AG09309 (cell line): ENCODE measurements at places on chromosomes 4 and X.
A peak's percentile ranks its signal among the peaks of the same experiment; 100 is the strongest.

DNA sequence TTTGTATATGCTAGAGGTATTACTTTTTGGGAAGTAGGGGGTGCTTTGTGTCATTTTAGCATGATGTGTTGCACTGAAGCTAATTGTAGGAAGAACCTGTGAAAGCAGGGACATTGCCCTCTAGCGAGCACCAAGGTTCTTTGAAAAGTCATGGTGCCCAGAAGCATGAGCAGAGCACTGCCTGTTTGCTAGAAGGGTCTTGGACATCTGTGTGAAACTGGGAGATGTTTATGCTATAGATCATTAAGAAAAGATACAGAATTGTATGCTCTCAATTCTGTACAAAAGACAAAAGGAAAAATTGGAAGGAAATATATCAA, 14.7 kb downstream of the GRPR start:
- DNase-seq, result no peak

GRCh38 chr4:79023799-79024770, 84.8 kb upstream of the PAQR3 start:
- no peak for DNase-seq

GRCh38 chr4:17276776-17277175, 235.1 kb downstream of the QDPR start:
- peak; percentile 16 for DNase-seq

GRCh38 chr4:8589823-8590545, 2.6 kb upstream of the CPZ start:
- peak; percentile 63 for DNase-seq

- DNase-seq, result no peak
These were observed 56.1 kb downstream of the ATXN3L start for GRCh38 chrX:13263560-13264251.

DNA sequence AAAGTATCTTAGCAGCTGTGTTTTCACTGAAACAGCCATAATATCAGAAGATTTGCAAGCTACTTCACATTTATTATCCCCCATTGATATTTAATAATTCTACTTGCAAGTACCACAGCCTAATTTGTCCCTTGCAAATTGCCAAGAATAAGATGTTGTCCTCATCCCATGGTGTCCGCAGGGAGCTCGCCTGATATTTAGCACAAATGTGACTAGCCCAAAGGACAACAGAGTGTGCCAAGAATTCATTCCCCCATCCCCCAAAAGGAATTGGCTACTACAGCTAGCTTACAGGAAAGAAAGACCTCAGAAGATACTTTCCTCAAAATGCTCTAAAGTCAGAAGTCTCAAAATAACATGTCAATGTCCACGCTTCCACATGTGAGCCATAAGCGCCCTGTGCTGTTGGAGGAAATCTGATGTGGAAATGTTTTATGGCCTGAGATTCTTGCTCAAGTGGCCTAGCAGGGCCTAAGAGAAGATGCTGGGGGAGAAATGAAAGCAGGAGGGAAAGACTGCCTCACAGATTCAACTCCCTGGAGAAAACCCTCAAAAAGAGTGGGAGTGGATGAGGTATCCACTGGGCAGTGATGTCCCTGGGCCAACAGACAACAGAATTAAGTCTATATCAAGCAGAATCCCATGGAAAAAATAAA, 111.4 kb downstream of the SH3KBP1 start:
- DNase-seq, result no peak

DNA sequence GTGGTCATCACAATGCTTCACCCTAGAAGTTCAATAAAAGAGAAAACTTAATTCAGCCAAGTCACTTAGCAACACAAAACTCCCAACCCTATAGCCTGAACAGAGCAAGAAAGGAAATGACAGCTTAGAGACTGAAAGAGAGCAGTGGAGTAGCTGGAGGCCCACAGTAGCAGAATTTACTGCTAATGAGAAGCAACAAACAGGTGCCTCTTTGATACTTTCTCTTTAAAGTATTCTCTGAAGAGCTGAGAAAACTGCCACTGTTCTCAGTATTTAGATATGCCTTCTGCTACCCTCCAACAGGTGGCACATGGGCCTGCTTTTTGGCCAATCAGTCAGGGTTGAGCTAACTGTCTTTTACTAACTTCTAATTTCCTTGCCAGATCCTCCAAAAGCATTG, 240.0 kb downstream of the GPC3 start:
- DNase-seq, result no peak

DNA sequence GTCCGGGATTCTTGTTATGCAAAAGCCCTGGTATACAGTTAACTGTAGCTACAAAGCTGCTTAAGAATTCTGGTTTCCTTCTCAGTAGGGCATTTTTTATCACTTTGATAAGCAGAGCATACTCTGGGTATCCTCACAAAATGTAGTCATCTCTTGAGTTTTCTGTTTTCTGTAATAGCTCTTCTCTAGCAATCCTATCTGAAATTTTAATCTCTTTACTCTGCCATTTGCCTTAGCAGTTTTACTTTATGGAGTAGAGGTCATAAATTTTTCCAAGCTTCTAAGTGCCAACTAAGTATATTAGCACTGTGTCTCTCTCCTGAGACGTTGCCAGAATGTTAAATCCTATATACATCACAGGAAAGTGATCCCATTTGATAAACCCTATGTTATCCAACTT, 28.0 kb upstream of the BANK1 start:
- no peak for DNase-seq

DNA sequence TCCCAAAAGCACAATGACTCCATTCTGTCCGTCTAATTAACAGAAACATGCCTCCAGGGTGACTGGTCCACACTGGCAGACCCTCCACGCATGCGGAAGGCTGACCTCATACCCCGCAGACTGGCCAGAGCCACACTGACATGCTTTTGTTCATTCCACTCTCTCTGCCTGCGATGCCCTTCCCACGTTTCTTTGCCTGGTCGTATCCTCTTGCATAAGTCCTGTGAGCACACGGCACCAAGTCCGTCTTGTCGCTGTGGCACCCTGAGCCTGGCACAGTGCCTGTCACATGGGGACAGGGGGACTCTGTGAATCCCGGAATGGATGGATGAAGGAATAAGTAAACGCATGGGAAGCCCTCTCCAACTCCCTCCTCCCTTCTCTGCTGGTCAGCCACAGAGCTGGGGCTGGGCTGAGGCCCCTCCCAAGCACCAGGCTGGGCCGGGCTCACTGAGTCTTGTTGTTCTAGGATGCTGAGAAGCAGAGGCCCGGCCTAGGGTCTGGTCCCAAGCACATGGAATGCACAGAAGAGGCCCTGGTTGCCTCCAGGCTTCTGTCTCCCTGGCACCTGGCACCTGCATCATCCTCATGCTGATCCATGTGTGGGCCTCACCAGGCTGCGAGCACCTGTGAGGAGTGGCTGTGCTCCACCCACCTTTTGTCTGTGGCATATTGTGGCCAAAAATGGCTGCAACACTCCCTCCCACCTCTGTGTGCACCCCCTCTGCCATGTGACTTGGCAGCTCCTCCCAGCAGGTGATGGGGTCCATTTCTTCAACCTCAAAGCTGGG, 38.9 kb upstream of the C4orf50 start:
- no peak for DNase-seq

DNA sequence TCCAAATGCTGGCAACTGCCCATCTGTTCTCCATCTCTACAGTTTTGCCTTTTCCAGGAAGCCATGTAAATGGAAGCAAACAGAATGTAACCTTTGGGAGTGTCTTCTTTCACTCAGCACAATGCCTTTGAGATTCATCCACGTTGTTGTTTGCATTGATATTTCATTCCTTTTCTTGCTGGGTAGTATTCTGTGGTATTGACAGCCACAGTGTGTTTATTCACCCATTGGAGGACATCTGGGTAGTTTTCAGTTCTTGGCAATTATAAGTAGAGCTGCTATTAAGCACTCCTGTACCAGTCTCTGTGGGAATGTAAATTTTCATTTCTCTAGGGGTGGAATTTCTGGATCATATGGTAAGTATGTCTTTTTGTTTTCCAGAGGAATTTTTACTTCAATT, 194.3 kb upstream of the RPS6KA3 start:
- DNase-seq, result no peak

DNA sequence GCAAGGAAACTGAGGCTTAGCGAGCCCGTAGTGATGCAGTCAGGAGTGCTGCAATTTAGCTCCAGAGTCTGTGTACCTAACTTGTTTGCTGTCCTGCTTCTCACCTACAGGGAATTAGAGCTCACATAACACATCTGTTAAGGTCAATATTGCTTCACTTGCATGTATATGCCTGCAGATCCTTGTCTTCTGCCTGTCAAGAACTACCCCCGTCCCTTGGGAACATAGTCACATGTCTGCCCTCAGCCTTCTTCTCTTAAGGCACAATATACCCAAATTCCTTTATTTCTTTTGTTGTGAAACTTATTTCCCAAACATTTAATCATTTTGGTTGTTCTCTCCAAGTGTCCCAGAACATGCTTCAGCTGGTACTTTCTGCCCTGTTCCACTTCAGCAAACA, 103.3 kb upstream of the LEF1 start:
- DNase-seq, result no peak

DNA sequence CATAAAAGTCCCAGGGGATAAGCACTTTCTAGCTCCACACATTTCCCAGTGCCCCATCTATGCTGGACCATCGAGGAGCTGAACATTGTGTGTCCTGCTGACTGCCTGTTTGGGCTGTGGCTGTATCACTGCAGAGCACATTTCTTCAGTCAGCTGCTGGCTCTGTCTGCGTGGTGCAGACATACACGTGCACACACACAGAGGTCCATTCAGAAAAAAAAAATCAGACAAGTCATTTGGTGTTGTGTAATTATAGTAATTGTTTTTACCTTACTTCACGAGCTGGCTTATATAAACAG, 1.1 kb upstream of the PDLIM3 start:
- DNase-seq, result no peak

GRCh38 chr4:58766763-58767162, 1656.6 kb upstream of the IGFBP7 start:
- DNase-seq, result no peak

DNA sequence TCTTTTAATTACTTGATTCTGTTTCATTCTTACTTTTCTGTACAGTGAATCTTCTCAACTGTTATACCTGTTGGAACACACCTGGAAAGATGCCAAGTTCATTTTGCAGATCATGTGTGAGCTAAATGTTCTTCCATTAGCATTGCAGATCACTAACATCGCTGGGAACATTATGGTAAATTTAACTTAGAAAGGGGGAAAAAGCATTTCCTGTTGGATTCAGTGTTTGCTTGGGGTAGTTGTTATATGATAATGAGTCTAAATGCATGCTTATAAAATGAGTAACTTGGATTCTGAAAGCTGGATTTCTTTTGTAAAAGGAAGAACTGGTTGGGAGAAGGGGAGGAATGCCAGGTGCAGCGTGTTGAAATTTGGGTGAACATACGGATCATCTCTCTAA, 47.6 kb downstream of the POLA1 start:
- no peak for DNase-seq

- no peak for DNase-seq
These were observed 5.5 kb downstream of the GSTCD start for GRCh38 chr4:105714071-105714521.

GRCh38 chr4:67342291-67342690, 203.0 kb downstream of the CENPC start:
- no peak for DNase-seq

GRCh38 chr4:73740353-73740778, at the start of gene CXCL8:
Gene CXCL8, plus strand, starts transcription at chr4:73740569. Its CDS starts 90 bp downstream, at chr4:73740659.
- DNase-seq, result peak; percentile 44

DNA sequence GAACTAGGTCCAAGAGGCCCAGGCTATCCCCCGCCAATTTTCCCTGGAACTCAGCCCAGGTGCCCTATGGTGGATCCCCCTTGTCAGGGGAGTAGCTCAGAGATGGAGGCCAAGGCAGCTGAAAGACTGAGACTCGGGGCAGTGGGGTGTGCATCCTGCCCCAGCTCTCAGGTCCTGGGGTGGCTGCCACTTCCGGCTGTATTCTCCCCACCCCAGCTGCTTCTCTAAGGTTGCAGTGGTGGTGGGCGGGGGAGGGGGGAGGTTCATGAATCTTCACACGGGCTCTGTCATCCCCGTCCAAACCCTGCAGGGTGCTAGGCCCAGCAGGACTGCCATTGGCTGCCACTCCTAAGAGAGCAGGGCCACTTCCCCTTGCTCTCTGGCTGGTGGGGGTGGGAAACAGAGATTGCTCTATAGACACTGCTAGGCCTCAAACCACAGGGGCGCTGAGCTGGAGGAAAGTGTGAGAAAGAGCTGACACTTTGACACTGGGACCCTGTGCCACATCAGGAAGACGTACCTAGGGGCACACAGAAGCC, 1.5 kb downstream of the SASH3 start:
- no peak for DNase-seq

DNA sequence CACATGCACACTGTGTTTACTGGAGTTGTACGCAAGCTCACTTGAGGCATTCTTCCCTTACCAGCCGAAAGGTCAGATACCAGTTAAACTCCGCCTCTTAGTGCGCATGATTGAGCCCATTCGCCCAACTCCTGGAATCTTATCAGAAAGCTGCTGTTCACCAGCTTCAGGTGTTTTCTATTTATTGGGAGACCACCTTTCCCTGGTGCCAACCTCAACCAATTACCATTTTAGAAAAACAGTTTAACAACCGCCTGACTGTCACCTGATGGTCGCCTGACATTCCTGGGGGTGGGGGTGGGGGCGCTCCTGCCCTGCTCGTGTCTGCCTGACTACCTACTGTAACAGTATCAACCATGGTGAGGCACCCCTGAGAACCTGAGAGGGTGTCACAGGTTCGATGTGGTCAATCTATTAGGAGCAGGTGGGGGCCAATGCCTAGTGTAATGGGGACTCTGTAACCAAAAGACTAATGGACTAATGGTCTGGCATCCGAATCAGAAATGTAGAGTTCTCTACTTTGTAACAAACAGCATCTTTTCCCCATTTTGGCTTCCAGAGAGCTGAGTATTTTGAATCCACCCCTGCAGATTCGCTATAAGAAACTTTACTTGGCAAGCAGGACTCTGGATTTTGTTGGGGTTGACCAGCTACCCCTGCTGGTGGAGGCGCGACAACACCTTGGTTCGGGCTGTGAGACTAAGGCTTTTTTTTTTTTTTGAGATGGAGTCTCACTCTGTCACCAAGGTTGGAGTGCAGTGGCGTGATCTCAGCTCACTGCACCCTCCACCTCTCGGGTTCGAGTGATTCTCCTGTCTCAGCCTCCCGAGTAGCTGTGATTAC, 58.2 kb upstream of the ZNF157 start:
- peak; percentile 32 for DNase-seq

DNA sequence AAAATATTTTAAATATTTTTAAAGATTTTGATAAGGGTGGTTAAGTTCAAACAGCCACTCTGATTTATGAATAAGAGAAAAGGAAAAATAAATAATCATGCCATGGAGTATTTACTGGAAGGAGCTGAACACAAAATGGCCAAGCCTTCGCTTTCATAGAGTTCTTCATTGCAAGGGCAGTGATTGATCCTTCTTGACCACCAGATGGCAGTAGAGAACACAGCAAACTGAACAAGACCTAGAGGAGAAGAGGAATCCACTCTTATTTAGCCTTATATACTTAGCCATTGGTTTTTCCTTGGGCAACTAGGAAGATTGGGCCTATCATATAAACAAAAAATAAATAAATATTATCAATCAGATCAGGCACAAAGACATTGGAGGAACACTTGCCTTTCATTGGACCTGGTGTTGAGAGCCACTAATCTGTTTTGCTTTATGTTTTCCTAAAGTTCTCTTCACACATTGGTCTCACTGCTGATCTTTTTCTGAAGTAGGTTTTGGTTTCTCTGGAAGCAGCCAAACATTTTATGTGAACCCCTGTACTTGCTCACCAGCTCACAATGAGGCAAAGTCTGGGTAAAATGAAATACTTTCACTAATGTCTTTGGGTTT, 58.1 kb upstream of the PARM1 start:
- DNase-seq, result peak; percentile 59
